ENCODE measurements at places on chromosomes 5 and 9.
A peak's percentile ranks its signal among the peaks of the same experiment; 100 is the strongest.

DNA sequence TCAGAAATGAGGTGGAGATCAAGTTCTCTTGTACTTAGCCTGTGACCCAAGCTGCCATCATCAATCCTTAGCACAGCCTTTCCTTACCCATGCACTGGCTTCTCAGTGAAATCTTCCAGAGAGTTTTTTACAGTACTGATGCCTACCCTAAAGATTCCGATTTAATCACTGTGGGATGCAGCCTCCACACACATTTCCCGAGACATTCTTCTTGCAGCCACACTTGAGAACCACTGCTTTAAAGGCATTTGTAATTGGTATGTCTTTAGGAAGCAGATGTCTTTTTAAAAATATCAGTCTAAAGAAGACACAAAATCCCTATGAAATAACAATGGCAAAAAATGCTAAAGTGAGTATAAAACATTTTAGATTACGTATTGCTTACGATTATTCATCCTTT lies 17.3 kb upstream of the GLIS3 start:
- no peak for DNase-seq

DNA sequence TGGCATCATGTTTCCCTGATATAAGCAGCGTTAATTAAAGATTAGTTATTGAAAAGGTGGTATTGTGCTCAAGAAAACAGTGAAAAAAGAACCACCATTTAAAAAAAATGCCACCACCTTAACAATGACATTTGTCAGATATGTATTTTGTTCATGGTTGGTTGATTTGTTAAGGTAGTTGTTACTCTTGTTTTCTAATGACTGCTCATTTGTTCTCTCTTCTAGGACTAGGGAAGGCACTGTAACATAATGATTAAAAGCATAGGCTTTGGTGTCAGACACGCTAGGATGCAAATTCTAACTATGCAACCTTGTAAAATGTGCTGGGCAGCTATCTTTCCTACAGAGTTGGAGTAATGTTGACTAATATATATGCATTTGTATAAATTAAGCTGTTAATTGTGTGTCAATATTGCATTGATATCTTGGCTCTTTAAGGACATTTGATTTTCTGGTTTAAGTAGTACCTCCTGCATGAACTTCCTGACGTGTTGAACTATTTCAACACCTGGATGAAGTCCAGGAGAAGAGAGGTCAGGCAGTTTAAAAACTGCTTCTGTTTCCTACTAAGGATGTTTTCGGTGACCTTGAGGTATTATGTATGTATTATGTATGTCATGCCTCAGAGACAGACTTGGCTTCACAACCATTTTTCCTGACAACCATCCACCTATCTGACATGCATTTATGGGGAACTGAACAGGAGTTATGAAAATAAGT lies 77.8 kb downstream of the MUSK start:
- DNase-seq = no peak

- peak; percentile 73 for DNase-seq
These were observed 173.0 kb upstream of the TARS1 start for GRCh38 chr5:33267801-33268200.

DNA sequence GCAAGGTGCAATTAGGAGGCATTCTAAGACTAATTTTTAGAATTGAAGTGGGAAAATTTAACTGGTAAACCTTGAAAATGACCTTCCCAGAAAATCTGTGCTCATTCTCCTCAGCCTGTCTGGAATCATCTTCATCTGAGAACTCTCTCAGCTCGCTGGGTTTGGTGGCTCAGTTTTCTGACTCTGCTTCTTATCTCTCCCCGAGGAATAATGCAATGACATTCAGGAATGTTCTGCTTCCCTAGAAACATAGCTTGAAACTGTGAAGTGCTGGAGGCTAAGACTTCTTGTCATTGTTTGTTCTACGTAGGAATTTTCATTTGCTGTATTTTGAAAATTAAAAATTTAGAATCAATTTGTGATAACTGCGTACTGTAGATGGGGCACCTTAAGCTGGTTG lies 86.6 kb downstream of the KCNN2 start:
- no peak for DNase-seq

DNA sequence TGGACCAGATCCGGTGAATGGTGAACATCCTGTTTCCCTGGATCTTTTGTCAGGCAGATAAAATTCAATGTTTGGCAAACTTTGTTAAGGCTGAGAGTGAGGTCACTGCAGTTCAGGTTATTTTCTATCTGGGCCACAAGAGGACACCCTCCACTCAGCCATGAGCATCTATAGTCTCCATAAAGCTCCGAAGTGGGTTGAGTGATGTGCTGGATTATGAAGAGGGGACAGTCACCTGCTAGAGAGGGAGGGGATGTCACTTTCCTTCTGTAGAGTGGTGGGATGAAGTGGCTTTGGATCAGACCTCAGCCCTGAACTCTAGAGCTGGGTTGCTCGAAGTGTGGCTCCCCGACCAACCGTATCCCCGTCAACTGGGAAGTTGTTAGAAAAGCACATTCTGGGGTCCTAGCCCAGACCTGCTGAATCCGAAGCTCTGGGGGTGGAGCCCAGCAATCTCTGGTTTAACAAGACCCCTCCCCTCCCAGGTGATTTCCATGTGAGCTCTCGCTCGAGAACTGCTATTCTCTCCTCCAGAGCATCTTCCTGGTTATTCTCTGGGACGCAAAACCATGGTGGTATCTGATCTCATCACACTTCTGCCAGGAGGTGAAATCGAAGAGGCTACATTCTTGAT lies 31.8 kb upstream of the FGF1 start:
- peak; percentile 68 for DNase-seq

DNA sequence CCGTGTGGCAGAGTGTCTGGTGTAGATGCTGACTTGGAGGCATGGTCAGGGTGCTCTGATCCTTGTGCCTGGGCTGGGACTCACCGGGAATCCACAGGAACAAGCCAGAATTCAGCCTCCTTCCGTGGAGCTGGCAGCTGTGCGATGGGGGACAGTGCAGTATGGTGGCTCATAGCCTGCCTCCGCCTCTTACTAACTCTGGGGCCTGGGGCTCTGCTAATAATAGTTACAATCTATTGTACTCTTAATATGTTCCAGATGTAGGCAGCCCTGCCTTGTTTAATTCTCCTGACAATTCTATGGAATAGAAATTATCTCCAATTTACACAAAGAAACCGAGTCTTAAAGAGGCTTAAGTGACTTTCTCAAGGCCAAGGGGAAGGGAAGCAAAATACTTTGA lies 77.6 kb downstream of the PCDH1 start:
- peak; percentile 64 for DNase-seq

DNA sequence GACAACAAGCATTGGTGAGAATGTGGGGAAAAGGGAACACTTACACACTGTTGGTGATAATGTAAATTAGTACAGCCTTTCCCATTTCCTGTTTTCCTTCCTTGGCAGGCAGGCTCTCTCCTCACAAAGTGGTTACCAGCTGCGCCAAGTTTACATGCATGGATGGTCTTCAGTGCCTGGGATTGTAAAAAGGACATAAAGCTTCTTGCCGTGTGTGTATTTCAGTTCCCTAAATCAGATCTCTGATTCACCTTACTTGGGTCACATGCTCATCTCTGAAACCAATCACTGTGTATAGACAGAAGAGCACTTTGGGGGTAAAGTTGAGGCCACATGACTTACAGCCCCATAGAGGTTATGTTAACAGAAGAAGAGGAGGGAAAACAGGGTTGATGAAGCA lies 92.8 kb downstream of the CAVIN4 start:
- no peak for DNase-seq

- DNase-seq = peak; percentile 32
These were observed 661.0 kb upstream of the CDH18 start for GRCh38 chr5:20648981-20649380.

DNA sequence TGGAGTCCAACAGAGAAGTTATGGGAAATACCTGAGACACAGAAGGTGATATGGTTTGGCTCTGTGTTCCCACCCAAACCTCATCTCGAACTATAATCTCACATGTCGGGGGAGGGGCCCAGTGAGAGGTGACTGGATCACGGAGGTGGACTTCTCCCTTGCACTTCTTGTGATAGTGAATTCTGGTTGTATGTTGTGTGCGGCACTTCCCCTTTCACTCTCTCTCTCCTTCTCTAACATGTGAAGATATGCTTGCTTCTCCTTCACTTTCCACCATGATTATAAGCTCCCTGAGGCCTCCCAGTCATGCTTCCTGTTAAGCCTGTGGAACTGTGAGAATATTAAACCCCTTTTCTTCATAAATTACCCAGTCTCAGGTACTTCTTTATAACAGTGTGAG lies 96.1 kb downstream of the TMEM232 start:
- DNase-seq = no peak

GRCh38 chr9:99567436-99567835 lies 254.2 kb upstream of the NR4A3 start:
- no peak for DNase-seq

DNA sequence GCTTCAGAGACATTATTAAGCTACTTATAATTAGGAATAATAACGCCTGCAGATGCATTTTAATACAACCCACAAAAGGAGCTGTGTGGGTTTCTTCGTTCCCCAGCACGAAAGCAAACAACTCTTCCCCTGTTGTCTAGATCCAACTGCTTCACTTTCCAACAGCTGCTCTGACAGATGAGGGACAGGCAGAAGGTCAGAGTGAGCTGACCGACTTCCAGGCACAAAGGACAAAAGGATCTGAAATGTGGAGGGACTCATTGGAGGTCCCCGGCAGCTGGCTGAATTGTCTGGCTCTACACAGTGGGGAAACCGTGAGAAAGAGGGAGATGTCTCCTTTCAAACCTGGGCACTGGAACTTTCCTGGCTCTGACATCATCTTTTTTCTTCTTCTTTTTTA lies 79.1 kb upstream of the ALDH1B1 start:
- no peak for DNase-seq

- no peak for DNase-seq
These were observed 67.4 kb downstream of the ROR2 start for GRCh38 chr9:91882627-91883026.

DNA sequence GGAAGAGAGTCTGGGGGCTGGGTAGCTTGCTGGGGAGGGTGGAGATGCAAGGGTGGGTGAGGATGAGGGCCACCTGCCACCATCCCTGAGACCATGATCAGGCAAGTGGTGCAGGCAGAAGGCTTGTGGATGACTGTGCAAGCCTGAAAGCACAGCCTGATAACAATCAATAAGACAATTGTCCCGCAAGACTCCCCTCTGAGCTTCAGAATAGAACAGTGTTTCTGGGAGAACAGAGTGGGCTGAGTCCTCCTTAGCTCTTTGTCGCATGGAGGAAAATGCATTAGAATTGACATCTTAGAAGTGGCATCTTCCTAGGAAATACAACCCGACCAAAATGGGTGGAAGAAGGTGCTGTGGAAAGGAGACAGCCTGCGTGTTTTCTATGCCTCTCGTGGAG lies 6.6 kb downstream of the GADD45G start:
- no peak for DNase-seq

GRCh38 chr5:3684771-3685354 lies 89.2 kb downstream of the IRX1 start:
- DNase-seq = no peak

GRCh38 chr5:164975986-164976385 lies 1470.6 kb downstream of the MAT2B start:
- no peak for DNase-seq

GRCh38 chr9:32264170-32264864 lies 120.1 kb upstream of the ACO1 start:
- DNase-seq = no peak

DNA sequence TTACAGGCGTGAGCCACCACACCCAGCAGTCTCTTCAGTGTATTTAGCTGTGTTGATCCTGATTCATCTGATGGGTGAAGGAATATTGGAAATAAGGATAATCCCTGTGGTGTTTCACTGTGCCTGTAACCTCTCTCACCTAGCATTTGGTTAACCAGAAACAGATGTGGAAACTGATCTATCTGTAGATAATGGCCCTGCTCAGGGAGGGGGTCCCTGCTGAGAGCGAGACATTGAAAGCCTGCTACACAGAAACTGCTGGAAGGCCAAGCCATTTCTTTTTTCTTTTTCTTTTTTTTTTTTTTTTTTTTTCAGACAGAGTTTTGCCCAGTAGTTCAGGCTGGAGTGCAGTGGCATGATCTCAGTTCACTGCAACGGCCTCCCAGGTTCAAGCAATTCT lies 28.4 kb downstream of the QRFP start:
- DNase-seq = no peak
